ENCODE measurements at places on chromosomes 7 and 10. TPM values are rescaled to one million over a fixed set of nuclear protein-coding genes. Genes with fewer than 3 reads are reported as not detected.

Gene MSANTD7
- polyA plus RNA-seq, result 2.9 TPM

Gene ENTPD1
- polyA plus RNA-seq, result 3.7 TPM

Gene KCP
- 1.4 TPM for polyA plus RNA-seq

Gene ST8SIA6
- 0.61 TPM for polyA plus RNA-seq

Measured in esophagus (tissue), 2 donors.